ENCODE measurements at places on chromosomes 7 and 10.

DNA sequence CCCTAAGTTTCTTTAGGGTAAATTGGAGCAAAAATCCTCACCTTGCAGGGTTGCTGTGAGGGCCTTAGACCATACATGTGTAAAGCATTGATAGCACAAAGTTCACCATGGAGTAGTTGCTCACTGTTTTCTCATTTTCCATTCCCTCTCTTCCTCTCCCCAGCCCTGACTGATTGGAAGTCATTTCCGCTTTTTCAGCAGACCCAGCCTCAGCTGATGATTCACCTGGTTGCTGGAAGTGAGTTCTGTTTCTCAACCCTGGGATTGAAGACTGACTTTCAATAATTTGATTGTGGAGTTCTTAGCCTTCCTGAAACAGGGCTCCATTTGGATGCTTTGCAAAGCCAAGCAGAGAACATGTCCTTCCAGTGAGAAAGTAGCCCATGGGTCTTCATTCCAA, 107.0 kb downstream of the PLXNA4 start:
- no peak for DNase-seq

GRCh38 chr7:1065585-1066241, 21.4 kb downstream of the GPR146 start:
- DNase-seq: peak; percentile 93

DNA sequence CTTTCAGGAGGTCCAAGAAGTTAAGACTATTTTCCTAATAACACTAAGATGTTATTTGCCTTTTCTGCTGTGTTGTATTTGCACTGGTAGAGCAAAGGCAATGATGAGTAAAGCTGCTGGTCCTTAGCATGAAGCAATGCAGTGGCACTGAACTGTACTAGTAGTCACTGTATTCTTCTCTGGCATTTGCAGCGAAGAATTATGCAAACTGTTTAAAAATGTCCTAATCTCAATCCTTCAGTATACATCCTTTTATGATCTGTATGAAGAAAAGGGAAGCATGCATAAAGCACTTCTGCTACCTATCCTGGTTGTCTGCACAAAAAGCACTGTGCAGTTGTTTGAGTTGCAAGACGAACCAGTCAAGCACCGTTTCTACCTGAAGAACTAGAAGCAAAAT, 20.4 kb downstream of the IGF2BP3 start:
- DNase-seq: peak; percentile 11

GRCh38 chr10:124640056-124640455, 104.1 kb downstream of the FAM53B start:
- DNase-seq: no peak

- DNase-seq: no peak
These were observed 60.8 kb upstream of the PLPP4 start for GRCh38 chr10:120396228-120396627.

- no peak for DNase-seq
These were observed 18.6 kb downstream of the ARHGAP12 start for GRCh38 chr10:31910016-31910415.

GRCh38 chr7:12583176-12583575, 12.7 kb downstream of the SCIN start:
- DNase-seq: peak; percentile 72

DNA sequence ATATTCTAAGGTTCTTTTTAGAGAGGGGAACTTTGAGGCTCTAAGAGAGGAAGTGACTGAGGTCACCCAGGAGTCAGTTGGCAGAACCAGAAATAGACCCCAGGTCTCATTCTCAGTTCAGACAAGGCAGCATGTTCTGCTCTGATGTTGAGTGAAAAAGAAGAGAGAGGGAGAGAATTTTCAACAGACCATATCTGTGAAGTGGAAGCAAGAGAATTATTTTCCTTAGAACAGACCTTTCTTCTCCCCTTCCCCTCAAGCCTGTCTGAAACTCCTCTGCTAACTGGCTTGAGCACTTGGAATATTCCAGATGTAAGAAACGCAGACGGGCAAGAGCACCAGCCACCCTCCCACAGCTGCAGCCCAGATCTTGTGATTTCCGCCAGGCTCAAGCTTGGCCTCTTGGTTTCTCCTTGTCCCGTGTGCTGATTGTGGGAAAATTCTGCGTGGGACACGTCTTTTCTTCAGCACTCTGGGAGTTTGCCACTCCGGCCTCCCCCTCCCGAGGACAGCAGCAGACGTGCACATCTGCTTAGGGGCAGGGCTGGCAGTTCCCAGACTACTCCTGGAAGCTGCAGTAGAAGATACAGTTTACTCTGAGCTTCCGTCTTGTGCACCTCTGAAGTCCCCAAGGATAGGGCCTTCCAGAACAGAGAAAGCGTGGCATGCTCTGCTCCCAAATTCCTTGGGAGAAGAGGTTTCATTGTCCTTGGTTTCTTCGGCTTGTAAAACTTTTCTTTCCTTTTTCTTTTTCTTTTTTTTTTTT, 22.7 kb upstream of the IKZF1 start:
- peak; percentile 96 for DNase-seq

DNA sequence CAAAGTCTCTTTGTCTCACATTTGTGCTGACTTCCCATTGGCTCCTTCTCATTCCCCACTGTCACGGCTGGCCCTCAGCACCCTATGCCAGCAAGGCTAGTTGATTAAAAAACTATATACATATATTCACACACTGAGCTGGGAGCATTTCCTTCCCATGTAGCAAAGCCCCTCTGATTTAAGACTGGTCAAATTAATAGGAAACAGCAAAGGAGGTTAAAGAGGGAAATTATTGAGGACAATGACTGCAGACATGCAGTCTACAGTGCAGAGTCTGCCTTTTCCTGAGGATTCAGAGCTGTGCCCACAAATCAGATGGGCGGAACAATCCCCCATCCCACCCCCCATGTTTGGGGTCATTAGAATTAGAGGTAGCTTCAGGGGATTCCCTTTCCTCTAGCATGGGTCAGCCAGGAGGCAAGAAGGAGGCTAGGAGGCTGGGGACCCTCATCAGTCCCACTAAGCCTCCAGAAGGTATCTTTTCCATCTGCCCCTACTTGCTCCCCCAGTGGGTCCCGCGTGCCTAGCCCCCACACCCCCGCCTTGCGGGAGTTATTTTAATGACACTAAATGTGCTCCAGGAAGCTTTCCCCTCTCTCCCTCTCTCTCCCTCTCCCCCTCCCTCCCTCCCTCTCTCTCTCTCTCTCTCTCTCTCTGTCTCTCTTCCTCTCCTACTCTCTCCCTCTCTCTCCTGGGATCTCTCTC, 9.8 kb upstream of the DLX6 start:
- no peak for DNase-seq

DNA sequence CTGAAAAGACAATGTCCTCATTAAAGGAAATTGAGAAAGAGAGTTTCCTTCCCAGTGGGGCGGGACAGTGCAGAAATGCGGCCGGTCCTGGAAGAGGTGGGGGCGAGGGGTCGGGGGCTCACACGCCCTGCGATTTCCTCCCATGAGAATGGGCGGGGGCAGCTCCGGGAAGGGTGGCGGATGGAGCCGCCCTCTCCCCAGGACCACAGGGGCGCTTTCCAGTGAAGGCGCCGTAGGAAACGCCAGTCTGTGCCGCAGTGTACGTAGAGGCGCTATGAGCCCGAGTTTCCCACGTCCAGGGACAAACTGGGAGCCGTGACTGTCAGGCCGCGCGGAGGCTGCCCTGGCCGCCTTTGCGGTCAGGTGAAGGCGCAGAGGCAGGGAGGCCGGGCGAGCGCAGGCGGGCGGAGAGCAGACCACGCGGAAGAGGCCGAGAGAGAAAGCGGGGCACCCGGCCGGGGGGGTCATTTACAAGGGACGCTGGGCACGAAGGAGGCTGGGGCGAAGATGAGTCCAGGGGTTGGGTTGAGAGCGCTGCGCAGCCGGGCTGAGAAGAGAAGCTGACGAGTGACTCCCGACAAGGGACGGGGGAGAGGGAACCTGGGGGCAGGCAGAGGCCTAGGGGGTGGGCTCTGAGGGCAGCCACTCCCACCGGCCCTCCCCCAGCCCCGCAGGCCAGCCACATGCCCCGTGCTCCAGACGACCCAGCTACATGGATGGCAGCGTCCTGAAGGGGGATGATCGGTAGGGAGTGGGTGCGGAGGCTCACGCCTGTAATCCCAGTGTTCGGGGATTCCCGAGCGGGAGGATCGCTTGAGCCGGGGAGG, 45.0 kb downstream of the ALOX5 start:
- peak; percentile 82 for DNase-seq

GRCh38 chr10:7337431-7338171, 73.2 kb downstream of the SFMBT2 start:
- DNase-seq: peak; percentile 71

- DNase-seq: no peak
These were observed 720.2 kb upstream of the FZD8 start for GRCh38 chr10:36362257-36362656.

DNA sequence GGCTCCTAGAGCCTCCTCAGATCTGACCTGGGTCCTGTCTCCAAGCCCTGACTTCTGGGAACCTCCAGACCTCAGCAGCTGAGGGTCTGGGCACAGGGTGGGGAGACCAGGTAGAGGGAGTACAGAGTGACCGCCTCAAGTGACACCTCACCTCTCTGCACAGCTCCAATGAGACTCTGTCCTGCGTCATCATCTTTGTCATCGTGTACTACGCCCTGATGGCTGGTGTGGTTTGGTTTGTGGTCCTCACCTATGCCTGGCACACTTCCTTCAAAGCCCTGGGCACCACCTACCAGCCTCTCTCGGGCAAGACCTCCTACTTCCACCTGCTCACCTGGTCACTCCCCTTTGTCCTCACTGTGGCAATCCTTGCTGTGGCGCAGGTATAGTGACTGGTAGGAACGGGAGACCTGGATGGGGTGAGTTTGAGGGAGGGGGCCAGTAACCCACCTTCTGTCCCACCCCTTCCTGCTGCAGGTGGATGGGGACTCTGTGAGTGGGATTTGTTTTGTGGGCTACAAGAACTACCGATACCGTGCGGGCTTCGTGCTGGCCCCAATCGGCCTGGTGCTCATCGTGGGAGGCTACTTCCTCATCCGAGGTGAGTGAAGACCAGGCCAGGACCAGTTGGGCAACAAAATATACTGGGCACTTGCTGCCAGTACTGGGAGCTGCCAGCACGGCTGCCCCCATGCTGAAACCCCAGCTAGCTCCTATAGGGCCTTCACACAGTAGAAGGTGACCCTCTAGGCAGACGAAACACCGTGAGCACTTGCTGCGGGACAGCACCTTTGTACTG, 17.8 kb downstream of the SMO start:
- DNase-seq: peak; percentile 47

- no peak for DNase-seq
These were observed 28.9 kb downstream of the DNAJC12 start for GRCh38 chr10:67809107-67809506.

GRCh38 chr10:72056932-72057751, 31.2 kb downstream of the SPOCK2 start:
- DNase-seq: no peak

GRCh38 chr7:134016223-134016941, 110.8 kb upstream of the LRGUK start:
- peak; percentile 11 for DNase-seq

All from suppressor macrophage (primary cell).